ENCODE measurements at places on chromosomes 13 and 19. TPM values are rescaled to one million over a fixed set of nuclear protein-coding genes. Genes with fewer than 3 reads are reported as not detected.

The SAMD1 gene
- total RNA-seq: 53.6 TPM

The ZNF649 gene
- 5.4 TPM for total RNA-seq

- DNase-seq: peak; percentile 94
Observed at GRCh38 chr13:70249332-70250064, 141.2 kb upstream of the KLHL1 start.

DNA sequence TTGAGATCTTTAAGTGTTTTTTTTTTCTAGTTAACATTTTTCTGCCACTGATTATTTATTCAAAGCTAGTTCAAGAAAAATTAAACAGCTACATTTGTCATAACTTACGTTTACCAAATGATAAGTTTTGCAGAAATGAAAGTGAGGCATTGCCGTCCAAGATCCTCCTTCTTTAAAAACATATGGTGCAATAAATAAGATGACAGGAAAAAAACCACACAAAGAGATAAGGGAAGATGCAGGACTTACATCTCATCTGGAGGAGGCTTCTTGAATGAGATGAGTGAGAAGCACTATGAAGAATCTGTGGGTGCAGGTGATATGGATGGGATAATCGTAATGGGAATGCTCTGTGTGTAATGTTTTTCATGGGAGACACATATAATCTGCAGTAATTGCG, 12.4 kb downstream of the TNFSF13B start:
- DNase-seq: no peak

- DNase-seq: no peak
Observed at GRCh38 chr19:31416548-31416947, 67.3 kb upstream of the TSHZ3 start.

Data from epithelial cell of proximal tubule (primary cell).